ENCODE measurements at places on chromosomes 1 and 21. TPM values are rescaled to one million over a fixed set of nuclear protein-coding genes. Genes with fewer than 3 reads are reported as not detected.

DNA sequence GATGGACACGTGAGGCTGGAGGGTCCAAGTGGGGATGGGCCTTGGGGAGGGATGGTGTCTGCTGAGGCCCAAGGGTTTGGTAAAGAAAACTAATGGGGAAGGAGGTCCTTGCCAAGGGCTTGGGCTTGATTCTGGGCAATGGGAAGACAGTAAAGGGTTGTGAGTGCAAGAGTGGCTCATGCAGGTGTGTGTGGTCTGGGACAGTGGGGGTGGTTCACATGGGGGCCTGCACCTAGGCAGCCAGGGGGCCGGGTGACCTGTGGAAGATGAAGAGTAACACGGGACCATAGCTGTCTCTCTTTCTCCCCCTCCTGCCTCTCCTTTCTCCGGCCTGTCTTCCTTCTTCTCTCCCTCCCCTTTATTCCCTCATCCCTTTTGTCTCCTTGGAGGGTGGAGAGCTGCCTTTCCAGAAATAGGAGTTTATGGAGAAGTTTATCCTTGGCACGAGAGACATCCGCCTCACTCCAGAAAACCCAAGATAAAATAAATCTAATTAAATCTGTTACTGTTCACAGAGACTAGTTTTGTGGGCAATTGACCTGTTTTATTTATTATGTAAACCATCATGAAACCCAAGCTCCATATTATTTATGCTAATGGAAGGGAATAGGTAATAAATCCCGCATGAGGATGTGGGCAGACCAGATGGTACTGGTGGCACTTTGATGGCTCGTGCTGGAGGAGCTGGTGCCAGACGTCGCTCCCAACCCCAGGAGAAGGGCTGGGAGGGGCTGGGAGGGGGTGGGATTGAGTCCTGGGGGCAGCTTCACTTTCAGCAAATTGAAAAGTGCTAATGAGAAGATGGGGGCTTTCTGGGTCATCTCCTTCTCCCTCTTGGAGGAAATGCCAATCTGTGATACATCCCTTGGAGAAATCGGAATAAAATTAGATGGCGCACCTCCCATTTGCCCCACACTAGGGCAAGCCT lies 272.9 kb upstream of the CSF3R start:
- no peak for DNase-seq

DNA sequence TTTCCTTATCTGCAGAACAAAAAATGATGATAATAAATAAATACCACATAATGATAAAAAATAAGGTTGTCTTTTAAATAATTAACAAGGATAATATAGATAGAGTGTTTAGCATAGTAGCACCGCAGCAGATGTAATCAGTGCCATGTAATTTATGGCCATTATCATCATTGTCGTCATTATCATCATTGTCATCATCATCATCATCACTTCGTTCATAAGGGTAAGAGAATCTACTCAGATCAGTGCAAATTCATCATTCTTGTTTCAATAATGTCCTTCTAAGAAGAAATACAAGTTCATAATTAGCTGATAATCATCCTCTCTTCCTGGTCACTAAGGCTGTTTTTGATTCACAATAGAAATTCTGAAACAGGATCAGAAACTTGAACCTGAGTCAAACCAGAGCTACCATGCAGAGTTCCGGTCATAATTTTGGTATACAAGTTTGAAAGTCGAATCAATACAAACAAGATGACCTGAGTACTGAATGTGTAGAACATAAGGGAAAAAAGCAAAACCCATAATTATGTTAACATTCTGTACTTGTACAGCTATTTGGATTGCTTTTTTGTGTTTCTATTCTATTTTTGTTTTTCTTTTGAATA lies 172.0 kb downstream of the LRRC40 start:
- no peak for DNase-seq

- no peak for DNase-seq
These were observed 25.6 kb downstream of the PDC start for GRCh38 chr1:186435336-186435735.

DNA sequence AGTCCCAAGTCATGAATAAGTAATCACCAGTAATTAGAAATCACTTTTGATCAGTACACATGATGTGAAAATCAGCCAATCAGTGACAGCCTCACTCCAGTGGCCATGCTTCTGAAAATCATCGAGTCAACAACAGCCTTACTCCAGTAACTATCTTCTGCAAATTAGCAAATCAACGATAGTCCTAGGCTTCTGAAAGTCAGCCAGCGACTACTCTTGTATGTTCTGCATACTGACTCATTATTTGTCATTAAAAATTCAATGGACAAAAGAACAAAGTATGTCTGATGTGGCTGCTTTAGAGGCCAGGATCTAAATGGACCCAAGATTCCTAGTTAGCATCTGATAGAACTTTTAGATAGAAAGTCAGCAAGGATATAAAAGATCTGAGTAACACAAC lies 102.5 kb downstream of the GPR52 start:
- no peak for DNase-seq

DNA sequence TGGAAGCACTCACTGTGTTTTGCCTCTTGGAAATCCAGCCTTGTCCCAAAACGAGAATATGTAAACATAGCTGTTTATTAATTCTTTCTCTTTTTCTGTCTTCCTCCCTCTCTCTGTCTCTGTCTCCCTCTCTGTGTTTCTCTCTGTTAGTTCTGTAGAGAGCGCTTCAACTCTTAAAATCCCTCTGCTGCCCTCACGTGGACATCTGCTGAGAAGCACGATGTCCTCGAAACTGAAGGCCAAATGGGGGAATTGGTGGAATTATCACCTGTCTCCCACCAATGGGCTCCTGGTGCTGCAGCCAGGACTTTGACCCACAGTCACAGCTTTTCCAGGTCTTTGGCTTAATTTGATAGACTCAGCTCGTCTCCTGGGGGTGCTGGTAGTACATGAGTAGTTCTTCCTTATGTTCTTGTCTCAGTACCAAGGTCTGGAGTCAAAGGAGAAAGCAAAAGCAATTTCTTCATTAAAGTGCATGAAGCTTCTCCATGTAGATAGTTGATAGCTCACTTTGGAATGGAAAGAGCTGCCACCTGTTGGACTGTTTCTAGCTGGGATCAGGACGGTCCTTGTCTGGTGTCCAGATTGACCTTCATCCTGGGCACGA lies 5.5 kb upstream of the GBP6 start:
- peak; percentile 84 for DNase-seq

DNA sequence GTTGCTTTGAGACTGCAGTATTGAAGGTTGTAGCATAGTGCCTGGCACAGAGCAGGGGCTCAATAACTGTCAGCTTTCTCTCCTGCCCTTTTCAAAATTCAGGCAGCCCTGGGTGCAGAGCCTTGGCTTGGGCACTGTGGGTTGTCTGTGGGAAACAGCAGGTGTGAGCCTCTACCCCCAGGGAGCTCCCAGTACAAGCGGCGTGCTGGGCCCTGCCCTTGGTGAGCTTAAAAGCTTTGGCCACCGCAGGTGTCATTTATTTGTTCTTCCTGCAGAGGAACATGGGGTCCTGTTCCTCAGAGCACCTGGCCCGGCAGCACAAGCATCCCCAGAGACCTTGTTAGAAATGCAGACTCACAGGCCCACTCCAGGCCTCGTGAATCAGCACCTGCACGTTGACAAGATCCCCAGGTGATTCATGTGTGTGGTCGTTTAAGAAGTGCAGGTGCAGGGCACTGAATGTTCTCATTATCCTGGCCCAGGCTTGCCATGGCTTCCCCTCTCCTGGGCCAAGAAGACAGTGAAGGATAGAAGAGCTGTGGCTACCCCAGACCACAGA lies 29.9 kb upstream of the IGSF21 start:
- no peak for DNase-seq

GRCh38 chr1:93735722-93736121 lies 54.1 kb upstream of the BCAR3 start:
- no peak for DNase-seq

GRCh38 chr1:108503062-108503733 lies 53.1 kb downstream of the NBPF6 start:
- DNase-seq: no peak

DNA sequence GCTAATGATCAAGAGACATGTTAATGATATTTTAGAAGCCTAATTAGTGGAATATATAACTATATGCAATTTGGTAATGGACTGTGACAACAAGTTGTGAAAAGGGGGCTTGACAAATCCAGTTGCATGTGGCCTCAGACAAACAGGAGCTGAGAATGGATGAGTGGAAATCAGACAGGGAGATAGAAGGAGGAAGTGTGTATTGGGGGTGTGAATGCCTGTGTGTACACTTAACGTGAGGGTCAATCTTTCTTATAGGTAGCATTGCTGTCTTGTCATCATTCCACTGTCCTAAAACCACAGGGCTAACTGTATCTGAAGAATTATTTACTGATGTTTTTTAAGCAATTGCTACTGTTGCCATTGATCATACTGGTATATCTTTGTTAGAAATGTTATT lies 64.8 kb downstream of the PBX1 start:
- DNase-seq: no peak

GRCh38 chr1:180175291-180175690 lies 20.6 kb downstream of the QSOX1 start:
- no peak for DNase-seq

- no peak for DNase-seq
These were observed 37.2 kb downstream of the LRRC8C start for GRCh38 chr1:89670163-89670562.

Gene ANGEL2
- 56.8 TPM for total RNA-seq

Gene GUCA2B
- not detected for total RNA-seq

Gene MPL
- total RNA-seq: not detected

Gene AMPD1
- not detected for total RNA-seq

Gene NUDT4B
- 59.0 TPM for total RNA-seq

Measured in transverse colon (tissue), 4 donors.